ENCODE measurements at places on chromosomes 2 and 18. TPM values are rescaled to one million over a fixed set of nuclear protein-coding genes. Genes with fewer than 3 reads are reported as not detected.

GRCh38 chr18:42459873-42460272, 504.8 kb downstream of the PIK3C3 start:
- no peak for DNase-seq

GRCh38 chr18:64132871-64133270, 16.0 kb downstream of the LINC00305 start:
- no peak for DNase-seq

DNA sequence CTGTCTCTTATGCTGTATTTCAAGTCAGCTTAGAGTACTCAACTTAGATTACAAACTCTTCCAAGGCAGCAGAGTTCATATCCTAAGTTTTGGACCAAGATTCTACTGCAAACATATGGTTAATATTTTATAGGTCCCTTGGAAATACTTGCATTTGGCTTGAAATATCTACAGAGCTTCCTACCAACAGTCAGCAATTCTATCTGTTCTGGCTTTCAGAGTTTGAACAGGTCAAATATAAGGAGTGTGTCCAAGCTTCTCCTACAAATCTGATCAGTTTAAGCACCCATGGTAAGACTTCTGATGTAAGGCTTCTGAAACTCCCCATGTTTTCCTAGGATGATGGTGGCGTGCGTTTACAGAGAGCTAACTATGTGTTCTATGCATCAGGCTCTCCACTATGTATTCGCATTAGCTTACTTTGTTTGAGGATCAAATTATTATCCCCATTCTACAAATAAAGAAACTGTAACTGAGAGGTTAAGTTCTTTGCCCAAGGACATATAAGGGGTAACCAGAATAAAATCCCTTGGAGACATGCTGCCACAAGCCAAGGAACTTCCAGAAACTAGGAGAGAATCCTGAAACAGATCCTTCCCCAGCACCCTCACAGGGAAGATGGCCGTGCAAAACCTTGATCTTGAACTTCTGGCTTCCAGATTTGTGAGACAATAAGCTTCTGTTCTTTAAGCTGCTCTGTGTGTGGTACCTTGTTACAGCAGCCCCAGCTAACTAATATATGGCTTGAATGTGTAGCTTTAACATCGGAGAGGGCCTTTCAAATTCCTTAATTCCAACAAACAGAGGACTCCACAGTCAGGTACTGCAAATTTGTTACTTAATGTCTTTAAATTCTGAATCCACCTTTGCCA, 55.1 kb downstream of the ATP8B1 start:
- no peak for DNase-seq

GRCh38 chr18:3074087-3074486, 61.1 kb upstream of the LPIN2 start:
- no peak for DNase-seq

DNA sequence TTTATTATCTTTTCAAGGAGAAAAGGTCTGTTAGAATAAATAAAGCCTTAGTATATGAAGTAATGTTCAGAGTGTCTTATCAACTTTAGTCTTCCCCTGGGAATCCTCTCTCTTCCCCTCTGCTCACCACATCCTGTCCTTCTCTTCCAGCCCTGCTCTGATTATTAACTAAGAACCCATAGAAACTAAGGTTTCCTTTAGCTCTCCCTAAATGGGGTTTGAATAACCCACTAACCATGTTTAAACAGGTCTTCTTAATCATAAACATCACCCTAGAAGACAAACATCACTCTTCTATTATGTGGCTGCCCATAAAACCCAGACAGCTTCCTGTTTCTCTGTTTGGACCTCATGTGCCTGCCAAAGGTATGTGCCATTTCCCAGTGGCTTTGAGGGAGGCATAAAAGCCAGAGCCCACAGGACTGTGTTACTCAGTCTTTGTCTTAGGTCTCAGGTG, 50.1 kb downstream of the SLC14A1 start:
- no peak for DNase-seq

GRCh38 chr2:103743195-103743594, 981.4 kb downstream of the TMEM182 start:
- no peak for DNase-seq

- no peak for DNase-seq
Measured at GRCh38 chr2:191043438-191043837, 29.5 kb upstream of the STAT1 start.

- no peak for DNase-seq
Measured at GRCh38 chr2:187529977-187530721, 24.1 kb downstream of the TFPI start.

DNA sequence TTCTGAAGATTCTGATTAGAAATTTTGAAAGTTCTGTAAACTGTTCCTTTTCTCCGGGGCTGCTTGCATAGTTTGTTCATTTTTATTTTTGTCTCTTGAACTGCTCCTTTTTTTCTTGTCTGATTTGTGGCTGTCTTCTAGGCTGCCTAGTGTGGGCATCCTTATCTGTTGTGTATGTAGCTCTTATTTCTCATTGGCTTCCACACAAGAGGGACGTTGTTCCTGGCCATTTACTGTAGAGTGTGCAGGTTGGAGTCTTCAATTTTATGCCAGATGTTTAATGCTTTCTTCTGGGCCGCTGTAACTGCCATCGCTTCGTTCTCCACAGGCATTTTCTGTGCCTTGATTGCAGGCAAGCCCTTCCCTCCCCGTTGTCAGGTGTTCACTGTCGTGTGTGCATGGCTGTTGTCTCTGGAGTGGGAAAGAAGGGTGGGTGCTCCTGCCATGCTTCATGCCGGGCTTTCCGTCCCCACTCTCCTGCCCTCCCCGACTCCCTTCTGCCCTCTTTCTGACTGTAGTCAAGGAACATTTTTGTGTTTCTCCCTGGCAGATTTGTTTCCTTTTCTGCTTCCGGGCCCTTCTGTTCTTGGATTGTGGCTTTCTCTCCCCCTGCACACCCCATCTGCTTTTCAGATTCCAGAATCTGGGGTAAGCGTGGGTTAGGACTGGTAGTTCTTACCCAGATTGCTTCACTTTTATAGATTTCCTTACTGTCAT, 15.5 kb downstream of the CEP192 start:
- no peak for DNase-seq

DNA sequence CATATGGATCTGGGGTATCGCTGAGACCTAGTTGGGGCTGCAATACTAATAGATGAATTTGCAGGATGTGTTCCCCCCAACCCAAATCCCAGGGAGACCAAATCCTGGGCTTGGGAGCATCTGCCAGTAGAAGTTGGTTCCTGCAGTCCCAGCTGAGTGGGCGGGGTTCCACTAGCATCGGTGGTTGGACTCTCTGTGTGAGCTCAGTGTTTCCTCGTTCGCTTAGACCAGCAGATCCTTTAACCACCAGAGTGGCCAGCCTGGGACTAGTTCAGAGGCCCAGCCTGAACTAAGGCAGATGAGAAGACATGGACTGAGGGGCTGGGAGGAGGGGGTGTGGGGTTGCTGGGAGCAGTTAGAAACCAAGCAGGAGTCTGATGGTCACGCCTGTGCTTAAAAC, 40.7 kb downstream of the PCARE start:
- no peak for DNase-seq

GRCh38 chr2:158460632-158461297, 4.0 kb downstream of the PKP4 start:
- DNase-seq: no peak

GRCh38 chr2:181697126-181697525, 16.8 kb upstream of the NEUROD1 start:
- no peak for DNase-seq

- DNase-seq: no peak
Measured at GRCh38 chr18:8386669-8387380, 222.4 kb upstream of the RAB12 start.

DNA sequence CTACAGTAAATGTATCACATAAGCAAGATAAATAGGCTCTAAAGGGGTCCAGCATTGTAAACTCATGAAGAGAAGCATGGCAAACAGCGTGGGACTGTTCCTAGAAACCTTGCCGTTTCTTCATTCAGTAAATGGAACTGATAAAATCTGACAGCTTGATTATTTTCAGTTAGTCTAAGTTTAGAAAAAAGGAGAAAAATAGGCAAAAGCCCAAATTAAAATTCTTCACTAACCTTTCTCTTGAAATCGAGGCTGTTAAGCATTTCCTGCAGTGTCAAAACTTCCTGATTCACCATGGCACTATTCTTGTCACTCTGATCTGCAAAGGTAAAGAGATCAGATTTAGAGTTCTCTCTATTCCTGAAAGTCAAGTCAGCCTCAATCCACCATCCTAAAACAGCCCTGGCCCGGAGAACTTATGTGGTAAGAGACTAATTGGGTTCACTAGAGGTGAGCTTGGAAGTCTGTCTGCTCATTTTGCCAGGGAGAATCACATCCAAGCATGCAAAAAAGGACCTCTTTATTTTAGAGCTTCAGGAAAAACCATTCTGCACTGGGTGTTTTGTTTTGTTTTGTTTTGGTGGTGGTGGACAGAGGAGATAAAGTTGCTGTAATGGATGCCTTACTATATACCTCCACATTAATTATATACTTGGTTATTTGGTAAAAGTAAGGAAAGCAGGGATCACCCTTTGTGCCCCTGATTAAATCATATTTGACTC, 52.4 kb upstream of the STAT1 start:
- no peak for DNase-seq

DNA sequence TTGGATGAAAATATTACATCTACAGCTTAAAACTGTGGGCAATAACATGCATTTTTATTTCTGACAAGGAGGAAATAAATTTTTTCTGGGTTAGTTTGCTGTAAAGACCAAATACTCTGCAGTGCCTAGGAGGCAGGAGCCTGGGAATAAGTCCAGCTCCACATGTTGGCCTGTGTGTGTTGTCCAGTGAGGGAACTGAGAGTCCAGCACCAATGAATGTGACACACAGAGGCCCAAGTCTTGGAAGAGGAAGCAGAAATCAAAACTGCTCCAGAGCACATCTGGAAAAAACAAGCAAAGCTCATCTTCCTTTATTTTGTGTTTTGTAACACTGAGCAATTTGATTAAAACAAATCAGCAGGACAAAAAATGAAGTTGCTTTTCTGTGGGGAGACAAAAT, 63.1 kb upstream of the KLHL14 start:
- DNase-seq: no peak

- DNase-seq: no peak
Measured at GRCh38 chr2:18123577-18123976, 245.1 kb downstream of the KCNS3 start.

- no peak for DNase-seq
Measured at GRCh38 chr18:36527740-36528455, 230.4 kb downstream of the FHOD3 start.

- no peak for DNase-seq
Measured at GRCh38 chr2:219542931-219543595, 546 bp downstream of the CHPF start.

The OR6B2 gene
- total RNA-seq: not detected

The FLACC1 gene
- 0.15 TPM for total RNA-seq

The RNF125 gene
- 1.6 TPM for total RNA-seq

The DYNAP gene
- total RNA-seq: not detected

The NT5DC4 gene
- total RNA-seq: not detected

The CNTNAP5 gene
- total RNA-seq: not detected

The GREB1L gene
- total RNA-seq: 1.4 TPM

The SCLY gene
- 16.3 TPM for total RNA-seq

The SP9 gene
- total RNA-seq: not detected

The COX7A2L gene
- 147 TPM for total RNA-seq
